Endodermal cell (in vitro differentiated cells): ENCODE measurements at places on chromosomes 3 and 15.

DNA sequence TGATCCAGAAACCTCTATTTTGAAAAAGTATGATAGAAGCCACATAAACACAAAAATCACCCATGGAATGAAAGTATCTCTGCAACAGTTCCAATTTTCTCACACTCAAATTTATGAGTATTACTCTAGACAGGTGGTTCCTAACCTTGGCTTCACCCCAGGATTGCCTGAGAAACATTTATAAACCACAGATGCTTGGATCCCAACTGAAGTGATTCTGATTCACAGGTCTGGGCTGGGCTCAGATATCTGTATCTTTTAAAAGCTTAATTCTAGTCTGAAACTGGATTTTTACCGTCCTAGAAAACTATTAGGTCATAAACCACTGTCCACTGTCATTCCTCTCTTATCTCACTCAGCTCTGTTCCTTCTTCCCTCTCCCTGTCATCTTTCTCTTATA, 7.4 kb upstream of the SST start:
- no peak for DNase-seq

DNA sequence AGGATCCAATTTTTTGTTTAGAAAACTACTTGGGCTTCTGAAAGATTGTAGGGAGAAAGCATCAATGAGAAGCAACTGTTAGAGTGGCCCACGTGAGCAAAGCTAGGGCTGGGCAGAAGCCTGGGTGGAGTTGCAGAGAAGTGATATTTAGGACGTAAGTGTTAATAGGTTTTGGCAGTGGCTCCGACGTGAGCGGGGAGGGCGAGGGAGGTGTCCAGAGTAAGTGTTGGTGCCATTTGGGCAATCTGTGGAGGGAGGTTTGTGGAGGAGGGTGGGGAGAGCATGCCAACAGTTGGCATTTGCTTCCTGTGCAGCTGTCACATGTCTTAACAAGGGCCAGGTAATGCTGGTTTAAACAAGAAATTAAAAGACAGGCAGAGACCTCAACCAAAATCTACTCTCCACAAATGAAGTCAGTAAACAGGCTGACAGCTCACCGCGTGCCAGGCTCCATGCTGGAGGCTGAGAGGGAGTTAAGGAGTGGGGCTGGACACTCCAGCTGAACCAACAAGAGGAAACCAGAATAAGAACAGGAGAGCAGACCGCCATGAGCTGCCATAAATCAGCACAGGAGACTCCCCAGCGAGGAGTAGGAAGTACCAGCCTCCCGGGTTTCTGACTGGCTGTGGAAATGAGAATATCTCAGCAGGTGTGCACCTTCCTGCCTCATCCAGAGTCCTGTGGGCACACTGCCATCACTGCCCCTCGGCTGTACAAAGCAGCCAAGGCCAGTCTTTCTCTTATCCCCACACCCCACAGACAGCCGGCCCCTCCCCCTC, 232.6 kb downstream of the ABHD5 start:
- DNase-seq, result no peak

DNA sequence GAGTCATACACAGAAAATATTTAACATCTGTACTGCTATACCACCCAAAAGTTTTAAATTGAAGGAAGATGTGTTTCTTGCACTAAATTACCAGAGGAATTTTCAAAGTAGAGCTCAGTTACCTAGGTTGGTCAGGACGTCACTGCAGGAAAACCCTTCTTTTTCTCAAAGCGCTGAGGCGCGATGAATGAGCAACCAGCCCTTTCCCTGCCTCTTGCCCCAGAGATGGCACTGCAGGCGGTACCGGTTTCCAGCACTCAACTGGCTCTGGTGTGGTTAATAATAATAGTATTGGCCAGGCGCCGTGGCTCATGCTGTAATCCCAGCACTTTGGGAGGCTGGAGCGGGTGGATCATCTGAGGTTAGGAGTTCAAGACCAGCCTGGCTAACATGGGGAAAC, 49.3 kb downstream of the HES1 start:
- no peak for DNase-seq

GRCh38 chr3:83622526-83622925, 1336.3 kb upstream of the CADM2 start:
- DNase-seq, result no peak

DNA sequence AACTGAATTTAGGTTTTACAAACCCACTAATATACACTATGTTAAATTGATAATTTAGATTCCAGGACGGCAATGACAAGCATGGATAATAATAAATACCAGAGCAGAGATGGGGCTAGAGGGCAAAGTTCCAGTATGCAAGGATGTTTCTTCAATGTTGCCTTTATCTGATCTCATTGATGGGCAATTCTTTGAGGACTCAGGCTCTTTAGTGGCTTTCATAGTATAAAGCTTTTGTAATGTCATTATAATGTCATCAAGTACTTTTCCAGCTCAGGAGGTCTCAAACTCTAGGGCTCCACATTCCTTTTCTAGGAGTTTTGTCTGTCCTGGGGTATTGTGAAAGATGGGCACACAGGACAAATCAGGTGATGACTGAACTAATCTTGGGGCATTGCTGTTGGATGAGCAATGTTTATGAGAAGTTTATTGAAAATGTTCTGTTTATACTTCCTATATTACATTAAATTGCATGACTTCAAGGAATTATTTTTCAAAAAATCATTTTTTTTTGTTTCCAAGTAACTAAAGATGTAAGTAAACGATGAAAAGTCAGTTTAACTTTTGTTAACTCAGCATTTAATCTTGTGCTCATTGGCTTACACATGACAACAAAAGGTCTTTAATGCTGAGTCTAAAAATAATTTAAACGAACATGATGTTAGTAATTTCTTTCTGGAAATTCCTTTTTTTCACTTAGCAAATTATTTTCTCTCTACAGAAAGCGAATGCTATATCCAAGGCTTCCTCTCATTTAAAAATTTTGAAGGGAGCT, 116.4 kb downstream of the OXSM start:
- no peak for DNase-seq

DNA sequence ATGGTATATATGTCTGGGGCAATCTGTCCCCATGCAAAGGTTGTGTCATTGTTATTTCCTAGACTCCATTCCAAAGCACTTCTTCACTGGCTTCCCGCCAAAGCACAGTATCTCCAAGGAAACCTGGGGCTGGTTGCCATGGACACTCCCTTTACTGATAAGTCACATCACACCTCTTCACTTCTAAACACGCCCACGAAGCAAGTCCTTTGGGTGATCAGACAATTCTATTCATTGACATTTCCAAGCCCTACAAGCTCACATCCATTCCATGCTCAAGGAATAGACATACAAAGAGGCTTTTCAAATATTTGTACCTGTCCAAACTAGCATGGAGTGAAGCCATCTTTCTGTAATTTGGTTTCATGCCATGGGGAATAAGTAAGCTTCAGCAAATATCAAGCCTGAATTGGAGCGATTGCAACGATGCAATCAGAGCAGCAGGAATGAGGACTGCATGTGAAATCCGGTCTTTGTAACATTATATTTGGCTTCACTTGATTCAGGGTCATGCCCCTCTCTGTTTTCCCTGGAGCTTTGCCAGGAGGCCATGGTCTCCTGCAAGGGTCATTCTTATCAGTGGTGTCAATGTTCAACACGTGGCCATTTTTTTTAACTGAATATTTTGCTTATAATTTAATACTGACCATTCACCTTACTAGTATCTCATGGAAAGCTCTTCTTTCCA, 201.6 kb upstream of the TMC3 start:
- no peak for DNase-seq

DNA sequence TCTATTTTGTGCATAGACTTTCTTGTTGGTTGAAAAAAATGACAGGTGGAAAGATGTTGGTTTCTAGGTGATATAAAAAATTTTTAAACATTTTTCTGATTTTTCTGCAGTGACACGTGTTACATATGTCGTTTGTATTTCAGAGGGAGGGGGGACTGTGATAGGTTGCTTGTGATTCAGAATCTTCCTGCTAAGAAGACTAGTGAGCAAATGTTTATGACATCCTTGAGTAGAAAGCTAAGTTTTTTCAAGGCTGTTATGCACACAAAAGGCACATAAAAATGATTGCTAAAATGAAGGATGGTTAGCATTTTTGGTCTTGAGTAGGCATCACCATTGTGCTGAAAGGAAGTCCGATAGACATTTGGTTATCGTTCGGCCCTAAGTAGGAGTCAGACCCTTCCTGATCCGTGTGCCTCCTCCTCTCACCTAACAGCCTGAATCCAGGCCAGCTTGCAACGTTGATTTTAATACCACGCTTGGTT, 1.5 kb downstream of the ZNF639 start:
- no peak for DNase-seq

- peak; percentile 91 for DNase-seq
Measured at GRCh38 chr3:84965141-84965540, 6.4 kb downstream of the CADM2 start.

DNA sequence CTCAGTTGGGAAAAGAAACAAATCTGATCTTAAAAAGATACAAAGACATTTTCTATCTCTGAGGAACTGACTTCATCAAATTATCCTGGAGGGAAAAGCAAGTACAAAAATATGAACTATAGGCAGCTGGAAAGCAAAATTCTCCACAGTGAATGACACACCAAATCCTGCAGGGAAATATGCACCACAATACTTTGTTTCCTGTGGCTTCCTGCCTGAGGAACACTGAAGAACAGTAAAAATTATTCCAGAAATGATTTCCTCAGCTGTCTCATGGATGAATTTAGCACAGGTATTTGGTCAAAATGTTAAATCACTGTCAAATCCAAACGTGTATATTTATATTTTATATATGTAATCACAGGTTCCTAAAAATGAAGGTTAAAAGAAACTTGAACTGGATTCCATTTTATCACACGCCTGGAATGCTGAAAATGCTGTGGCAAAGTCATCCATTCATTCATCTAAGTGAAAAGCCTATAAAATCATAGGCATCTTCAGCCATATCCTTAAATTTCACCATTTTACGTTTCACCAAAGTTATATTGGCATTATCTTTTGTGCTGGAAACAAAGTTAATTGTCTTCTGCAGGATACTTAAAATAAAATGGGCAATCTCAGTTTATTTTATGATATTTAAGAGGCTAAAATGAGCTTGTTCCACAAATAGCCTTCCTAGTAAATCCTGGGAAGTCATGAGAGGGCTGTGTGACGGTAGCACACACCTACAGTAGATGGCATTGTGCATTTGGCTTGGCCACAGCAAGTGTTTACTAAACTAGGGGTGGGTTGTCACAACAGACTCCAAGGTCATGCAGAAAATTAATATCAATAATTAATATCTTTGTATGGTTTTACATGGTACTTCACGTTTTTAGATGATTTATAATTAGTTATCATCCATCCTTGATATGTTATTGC, 19.3 kb upstream of the TSC22D2 start:
- DNase-seq, result no peak

DNA sequence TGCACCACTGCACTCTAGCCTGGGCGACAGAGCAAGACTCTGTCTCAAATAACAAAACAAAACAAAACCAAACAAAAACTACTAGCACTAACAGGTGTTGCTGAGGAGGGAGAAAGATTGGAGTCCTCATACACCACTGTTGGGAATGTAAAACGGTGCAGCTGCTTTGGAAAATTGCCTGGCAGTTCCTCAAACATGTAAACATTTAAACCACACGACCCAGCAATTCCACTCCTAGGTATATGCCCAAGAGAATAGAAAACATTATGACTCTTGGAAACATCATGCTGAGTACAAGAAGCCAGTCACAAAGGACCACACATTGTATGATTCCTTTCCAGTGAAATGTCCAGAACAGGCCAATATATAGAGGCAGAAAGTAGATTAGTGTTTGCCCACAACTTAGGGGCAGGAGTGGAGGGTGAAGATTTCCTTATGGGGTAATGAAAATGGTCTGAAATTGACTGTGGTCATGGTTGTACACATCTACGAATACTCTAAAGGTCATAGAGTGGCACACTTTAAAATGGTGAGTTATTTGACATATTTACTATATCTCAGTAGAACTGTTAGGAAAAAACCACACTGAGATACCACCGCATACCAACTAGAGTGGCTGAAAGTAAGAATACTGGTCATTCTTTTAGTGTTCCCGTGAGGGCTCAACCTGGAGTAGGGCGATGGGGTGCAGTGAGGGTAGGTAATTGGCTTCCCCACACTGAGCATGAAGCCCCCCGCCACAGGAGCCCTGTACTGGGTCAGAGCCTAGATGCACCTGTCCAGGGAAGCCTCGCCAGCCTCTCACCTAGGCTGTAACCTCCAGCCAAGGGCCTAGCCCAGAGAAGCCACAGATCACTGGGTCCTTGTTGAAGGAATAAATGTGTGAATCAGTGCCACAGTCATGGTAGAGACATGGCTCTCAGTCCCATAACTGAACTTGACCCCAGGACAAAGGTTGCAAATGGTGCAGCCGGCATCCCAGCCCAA, 131.1 kb downstream of the NUP210 start:
- DNase-seq, result no peak

DNA sequence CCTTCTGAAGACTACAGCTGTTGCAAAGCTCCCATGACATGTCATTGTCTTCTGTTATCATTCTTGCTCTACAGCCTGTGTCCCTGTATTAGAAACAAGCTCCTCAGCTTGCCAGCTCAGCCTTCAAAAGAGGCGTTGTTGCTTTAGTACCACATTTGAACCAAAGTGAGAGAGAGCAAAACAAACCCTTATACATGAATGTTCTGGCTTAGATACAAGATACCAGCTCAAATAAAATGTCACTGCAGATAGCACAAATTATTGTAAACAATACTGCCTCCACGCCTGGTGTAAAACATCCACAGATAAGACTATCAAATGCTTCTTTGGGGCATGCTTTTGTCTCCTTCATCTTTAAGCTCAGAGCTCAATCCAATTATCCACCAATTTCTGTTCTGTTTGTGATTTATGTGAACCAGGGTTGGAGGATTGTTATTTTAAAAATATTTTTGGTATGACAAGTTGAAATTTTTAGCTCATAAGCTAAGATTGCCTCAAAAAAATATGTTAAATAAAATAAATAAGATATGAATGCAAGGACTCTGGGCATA, 403.6 kb upstream of the CDIN1 start:
- no peak for DNase-seq

DNA sequence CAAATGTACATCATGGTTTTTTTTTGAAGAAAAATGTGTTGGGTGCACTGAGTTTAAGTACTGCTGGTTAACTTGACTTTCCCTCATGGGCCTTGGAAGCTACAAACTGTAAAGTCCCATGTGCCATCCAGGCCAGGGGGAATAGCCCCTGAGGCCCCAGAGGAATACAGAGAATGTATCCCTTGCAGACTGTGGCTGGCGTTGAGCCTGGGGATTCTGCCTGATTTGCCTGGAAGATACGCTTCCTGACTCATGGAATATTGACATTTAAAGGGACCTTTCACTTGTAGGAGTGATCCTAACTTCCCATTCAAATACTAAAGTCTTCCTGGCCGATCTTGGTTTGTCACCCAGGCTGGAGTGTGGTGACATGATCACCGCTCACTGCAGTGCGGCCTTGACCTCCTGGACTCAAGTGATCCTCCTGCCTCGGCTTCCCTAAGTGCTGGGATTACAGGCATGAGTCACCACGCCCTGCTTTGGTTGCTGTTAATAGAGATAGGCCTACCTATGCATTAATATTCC, 42.0 kb downstream of the ADAMTSL3 start:
- DNase-seq, result no peak
